ENCODE measurements at places on chromosomes 3 and 15.
A peak's percentile ranks its signal among the peaks of the same experiment; 100 is the strongest.

- no peak for DNase-seq
Observed at GRCh38 chr3:132418916-132419315, 1.6 kb downstream of the DNAJC13 start.

GRCh38 chr15:65896236-65896635 lies 26.9 kb downstream of the RAB11A start:
- DNase-seq: no peak

DNA sequence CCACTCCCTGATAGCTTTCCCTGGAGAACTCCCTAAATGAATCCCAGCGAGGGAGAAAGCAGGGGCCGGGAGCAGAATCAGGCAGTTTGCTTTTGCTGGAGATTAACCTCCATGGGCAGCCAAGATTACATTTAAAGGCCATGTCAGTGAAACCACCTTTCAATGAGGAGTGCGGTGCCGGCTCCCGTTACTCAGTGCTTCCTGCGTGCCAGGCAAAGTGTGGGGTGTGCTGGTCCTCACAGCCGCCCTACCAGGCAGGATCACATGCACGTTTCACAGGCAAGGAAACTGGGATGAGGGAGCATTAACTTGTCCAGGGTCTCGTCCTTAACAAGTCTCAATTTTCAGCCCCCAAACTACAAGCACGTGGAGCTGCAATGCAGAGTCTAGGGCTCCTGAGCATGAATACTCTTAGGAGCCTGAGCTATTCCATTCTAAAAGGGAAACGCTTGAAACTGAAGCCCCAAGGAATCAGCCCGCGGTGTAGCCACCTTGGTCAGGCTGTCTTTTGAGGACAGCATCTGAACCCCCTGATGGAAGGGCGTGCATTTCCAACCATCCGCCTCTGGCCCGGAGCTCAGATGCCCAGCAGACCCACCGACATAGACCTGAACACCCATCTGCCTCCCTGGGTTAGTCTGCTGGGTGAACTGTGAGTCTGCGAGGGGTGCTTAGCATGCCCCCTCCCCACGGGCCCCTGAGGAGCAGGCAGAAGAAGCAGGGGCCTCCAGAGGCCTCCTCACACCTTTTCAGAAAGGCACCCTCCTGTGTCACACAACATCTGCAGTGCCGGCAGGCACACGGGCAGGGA lies 5.6 kb downstream of the IGDCC3 start:
- DNase-seq: no peak

- peak; percentile 9 for DNase-seq
Observed at GRCh38 chr3:75192146-75192616, 471.9 kb upstream of the FRG2C start.

DNA sequence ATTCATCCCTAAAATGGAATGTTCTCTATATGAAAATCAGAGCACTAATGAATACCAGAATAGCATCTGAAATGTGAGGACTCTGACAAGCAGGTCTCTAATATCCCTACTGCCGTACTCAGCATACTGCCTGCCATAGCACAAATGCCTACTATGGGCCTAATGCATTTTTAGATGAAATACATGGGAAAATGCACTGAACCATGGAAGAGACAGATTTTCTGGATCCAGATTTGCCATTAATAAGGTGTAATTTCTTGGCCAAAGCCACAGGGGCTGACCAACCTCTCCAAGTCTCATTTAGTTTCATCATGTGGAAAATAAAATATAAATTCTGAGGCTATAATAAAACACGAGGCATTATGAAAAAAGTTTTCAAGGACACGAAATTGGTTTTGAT lies 123.8 kb downstream of the CBLB start:
- DNase-seq: no peak

- DNase-seq: no peak
Observed at GRCh38 chr15:28900041-28900891, 14.5 kb downstream of the APBA2 start.

GRCh38 chr3:37993067-37993455 lies 2.5 kb downstream of the VILL start:
- no peak for DNase-seq

DNA sequence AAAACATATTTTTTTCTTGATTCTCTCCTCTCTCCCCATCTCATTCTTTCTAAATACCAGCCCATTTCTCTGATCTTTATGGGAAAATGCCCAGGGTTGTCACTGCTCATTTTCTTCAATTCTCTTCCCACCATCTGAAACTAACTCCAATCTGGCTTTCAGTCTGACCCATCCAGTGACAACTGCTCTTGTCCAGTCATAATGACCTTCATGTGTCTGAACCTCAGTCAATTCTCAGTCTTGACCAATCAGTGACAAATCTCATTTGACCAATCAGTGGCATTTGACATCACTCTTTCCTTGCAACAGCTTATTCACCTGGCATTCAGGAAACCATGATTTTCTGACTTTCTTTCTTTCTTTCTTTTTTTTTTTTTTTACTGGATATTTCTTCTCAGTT lies 15.1 kb downstream of the VEPH1 start:
- no peak for DNase-seq

All from GM04504 (cell line).